ENCODE measurements at places on chromosomes 12 and 14.

DNA sequence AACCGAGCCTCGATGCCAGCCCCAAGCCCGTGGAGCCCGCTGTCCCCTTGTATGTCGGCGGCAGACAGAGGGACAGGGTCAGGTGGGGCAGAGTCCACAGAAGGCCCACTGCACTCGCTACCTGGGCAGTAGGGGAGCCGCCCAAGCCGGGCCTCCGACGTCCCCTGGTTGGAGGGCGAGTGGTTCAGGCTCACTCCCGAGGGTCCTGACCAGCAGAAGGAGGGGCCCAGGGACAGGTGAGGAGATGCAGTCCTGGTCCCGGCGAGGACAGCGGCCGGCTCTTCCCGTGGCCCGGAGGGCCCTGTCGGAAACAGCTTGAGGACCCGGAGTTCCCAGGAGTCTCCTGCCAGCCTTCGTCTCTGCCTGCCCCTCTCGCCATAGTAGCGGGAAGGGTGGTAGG, 216.7 kb upstream of the SFSWAP start:
- H3K27ac ChIP-seq: no peak overlapping the region
- H3K4me1 ChIP-seq: no peaks in the 10 kb centered on the region
- no peaks in the 10 kb centered on the region for H3K27me3 ChIP-seq
- H3K36me3 ChIP-seq: no peaks in the 10 kb centered on the region
- no peak for DNase-seq

- no peak overlapping the region for H3K4me3 ChIP-seq
- H3K36me3 ChIP-seq: peaks cover 31% of the 10 kb centered on the region
- no peaks in the 10 kb centered on the region for H3K27me3 ChIP-seq
These were observed 19.1 kb downstream of the BCL7A start for GRCh38 chr12:122040579-122041386.

- no peak overlapping the region for H3K27ac ChIP-seq
- no peaks in the 10 kb centered on the region for H3K36me3 ChIP-seq
- peaks cover 3% of the 10 kb centered on the region for H3K27me3 ChIP-seq
These were observed 10.8 kb downstream of the KRT71 start for GRCh38 chr12:52542157-52542556.

DNA sequence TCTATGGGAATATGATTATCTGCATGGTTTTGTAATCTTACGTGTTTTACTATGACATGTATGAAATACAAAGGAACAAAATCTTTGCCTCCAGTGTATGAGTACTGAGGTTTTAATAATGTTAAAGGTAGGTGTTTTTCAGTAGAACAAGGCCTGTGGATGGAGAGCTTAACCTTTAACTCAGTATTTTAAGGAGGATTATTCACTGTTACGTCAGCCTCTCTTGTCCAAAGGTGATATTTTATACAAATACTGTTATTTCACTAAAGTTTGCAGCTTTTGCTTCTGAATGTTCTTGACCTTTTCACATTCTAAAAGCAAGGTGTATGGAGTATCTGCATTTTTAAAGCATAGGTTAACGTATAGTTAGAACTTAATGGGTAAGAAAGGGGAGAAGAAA, 195.3 kb downstream of the ERC1 start:
- no peak overlapping the region for H3K27ac ChIP-seq
- no peak for DNase-seq
- H3K4me1 ChIP-seq: no peaks in the 10 kb centered on the region

DNA sequence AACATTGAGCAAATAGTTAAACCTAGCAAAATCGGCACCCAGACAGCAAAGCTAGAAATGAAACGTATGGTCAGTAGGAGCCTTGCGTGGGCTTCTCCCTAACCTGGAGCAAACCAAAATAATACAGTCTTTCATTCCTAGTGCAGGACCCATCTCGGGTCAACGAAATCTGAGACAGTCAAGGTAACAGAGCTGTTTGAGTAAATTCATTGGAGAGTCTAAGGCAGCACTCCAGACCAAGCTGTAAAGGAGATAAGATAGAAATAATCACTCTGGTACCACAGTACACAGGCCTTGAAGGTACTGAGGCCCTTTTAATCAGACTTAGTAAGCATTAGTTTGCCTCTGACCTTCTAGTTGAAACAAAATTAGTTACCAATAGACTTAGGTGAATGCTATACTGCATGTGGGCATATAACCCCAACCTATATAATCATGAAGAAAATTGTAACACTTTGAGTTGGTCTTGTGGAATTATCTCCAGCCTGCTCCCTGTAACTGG, 54.4 kb upstream of the BICD1 start:
- H3K27ac ChIP-seq: no peak overlapping the region
- H3K27me3 ChIP-seq: no peaks in the 10 kb centered on the region
- no peaks in the 10 kb centered on the region for H3K36me3 ChIP-seq

DNA sequence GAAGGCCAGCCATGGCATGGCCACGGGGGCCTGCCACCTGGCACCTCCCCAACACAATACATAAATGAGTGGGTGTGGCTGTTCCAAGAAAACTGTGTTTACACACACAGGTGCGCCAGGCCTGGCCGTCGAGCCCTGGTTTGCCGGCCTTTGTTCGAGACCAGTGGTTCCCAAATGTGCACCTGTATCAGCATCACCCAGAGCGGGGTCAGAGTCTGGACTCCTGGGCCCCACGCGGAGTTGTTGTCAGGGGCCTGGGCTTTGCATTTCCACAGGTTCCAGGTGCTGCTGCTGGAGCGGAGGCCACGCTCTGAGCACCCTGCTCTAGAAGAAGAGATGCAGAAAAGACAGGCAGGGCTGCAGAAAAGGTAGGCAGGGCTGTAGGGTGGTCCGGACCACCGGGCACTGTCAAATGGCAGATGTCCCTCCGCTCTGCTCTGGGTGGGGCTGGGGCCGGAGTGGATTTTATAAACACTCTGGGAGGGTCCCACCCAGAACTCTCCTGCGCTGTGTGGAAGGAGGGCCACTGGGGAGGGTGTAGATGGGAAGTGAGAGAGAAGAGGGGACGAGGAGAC, 4.2 kb upstream of the ASPG start:
- H3K27me3 ChIP-seq: peaks cover 20% of the 10 kb centered on the region
- no peaks in the 10 kb centered on the region for H3K36me3 ChIP-seq
- no peak overlapping the region for H3K4me3 ChIP-seq
- DNase-seq: peak; percentile 49
- H3K4me1 ChIP-seq: peaks cover 14% of the 10 kb centered on the region

DNA sequence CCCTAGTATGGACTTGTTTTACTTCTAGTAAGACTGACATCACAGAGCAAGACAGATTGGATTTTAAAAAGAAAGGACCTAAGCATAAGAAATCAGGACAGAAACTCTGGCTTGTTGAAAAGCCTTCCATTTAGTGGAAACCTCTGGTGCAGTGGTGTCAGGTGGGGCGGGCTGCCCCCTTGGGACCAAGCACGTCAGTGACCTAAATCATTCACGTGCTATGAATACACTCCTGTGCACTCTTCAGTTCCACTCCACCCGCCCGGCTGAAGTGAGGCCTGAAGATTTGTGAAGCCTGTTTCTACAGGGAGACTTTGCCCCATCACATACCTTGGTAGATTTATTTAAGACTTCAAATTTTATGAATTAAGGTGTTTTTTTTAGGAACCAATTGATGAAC, 58.2 kb upstream of the STRN3 start:
- H3K36me3 ChIP-seq: peaks cover 11% of the 10 kb centered on the region
- no peaks in the 10 kb centered on the region for H3K4me1 ChIP-seq
- no peak overlapping the region for H3K4me3 ChIP-seq
- H3K27me3 ChIP-seq: no peaks in the 10 kb centered on the region
- no peak overlapping the region for H3K27ac ChIP-seq

GRCh38 chr12:131513606-131514005, 197.3 kb upstream of the SFSWAP start:
- H3K27ac ChIP-seq: no peak overlapping the region
- DNase-seq: no peak
- H3K36me3 ChIP-seq: no peaks in the 10 kb centered on the region
- no peaks in the 10 kb centered on the region for H3K27me3 ChIP-seq

DNA sequence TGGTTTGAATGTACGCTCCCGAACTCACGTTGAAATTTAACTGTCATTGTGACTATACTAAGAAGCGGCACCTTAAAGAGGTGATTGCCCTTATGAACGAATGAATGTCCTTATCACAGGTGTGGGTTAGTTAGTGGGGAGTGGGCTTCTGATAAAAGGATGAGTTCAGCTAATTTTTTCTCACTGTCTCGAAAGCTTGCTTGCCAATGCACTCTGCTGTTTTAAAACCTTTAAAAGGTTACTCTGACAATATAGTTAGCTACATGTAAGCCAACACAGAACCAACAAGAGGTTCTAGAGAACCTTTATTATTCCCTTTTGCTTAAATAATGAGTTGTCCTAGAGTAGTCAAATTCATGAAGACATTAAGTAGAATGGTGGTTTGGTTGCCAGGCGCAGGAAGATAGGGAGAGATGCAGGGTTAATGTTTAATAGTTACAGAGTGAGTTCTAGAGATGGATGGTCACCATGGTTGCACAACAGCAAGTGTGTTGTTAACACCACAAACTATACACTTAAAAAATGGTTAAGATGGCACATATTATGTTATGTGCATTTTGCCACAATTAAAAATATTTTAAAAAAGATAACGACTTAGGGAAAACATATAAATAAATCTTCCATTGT, 26.3 kb downstream of the RTN1 start:
- no peaks in the 10 kb centered on the region for H3K36me3 ChIP-seq
- H3K4me1 ChIP-seq: no peaks in the 10 kb centered on the region
- no peak for DNase-seq
- no peak overlapping the region for H3K27ac ChIP-seq
- H3K4me3 ChIP-seq: no peak overlapping the region

DNA sequence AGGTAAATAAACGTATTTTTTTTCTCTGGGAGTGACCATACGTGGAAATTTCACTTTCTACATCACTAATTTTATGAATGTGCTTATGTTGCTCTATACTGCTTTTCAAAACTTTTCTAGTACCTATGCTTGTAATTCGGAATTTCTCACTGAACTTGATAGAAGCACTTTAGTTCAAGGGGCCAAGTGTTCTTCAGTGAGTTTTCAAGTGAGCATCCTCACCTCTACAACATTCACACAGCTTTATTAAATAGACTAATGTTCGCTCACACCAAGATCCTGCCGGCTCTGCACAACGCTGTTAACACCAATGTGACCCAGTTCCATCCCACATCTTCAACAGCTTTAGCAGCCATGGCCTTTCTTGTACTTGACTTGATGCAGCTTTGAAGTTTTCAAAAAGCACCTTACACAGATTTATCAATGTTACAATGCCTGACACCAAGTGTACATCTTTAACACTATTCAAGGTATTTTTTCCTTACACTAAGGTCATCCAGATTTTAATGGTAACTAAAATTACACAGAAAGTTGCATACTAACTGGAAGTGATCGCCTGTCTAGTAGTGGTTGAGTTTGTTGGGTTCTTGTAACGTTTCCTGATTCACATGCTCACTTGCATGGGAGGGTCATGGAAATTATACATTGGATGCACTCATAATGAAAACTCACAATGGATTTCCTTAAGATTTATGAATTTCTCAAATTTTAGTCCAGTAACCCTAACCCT, 4.5 kb downstream of the UBC start:
- peaks cover 45% of the 10 kb centered on the region for H3K4me1 ChIP-seq
- H3K27me3 ChIP-seq: no peaks in the 10 kb centered on the region
- H3K27ac ChIP-seq: peak overlapping the region; percentile 56
- peaks cover 31% of the 10 kb centered on the region for H3K36me3 ChIP-seq
- DNase-seq: no peak

GRCh38 chr14:36212577-36212976, 36.1 kb upstream of the PTCSC3 start:
- peaks cover 3% of the 10 kb centered on the region for H3K4me1 ChIP-seq
- H3K27ac ChIP-seq: no peak overlapping the region
- H3K27me3 ChIP-seq: no peaks in the 10 kb centered on the region
- no peaks in the 10 kb centered on the region for H3K36me3 ChIP-seq
- DNase-seq: no peak

GRCh38 chr14:64092940-64093339, 201.2 kb downstream of the ESR2 start:
- no peaks in the 10 kb centered on the region for H3K27me3 ChIP-seq
- H3K4me1 ChIP-seq: no peaks in the 10 kb centered on the region
- peaks cover 31% of the 10 kb centered on the region for H3K36me3 ChIP-seq
- DNase-seq: no peak

- no peak overlapping the region for H3K4me3 ChIP-seq
- no peak overlapping the region for H3K27ac ChIP-seq
- no peaks in the 10 kb centered on the region for H3K27me3 ChIP-seq
- no peak for DNase-seq
These were observed 8.8 kb downstream of the ALKBH2 start for GRCh38 chr12:109084425-109084824.
